CD4-positive, CD25-positive, alpha-beta regulatory T cell (primary cell): ENCODE measurements at places on chromosomes 5 and 9.

- no peak for DNase-seq
Observed at GRCh38 chr9:71911908-71912335, 483 bp downstream of the C9orf85 start.

- DNase-seq = no peak
Observed at GRCh38 chr9:95197692-95198271, 119.7 kb downstream of the FANCC start.

DNA sequence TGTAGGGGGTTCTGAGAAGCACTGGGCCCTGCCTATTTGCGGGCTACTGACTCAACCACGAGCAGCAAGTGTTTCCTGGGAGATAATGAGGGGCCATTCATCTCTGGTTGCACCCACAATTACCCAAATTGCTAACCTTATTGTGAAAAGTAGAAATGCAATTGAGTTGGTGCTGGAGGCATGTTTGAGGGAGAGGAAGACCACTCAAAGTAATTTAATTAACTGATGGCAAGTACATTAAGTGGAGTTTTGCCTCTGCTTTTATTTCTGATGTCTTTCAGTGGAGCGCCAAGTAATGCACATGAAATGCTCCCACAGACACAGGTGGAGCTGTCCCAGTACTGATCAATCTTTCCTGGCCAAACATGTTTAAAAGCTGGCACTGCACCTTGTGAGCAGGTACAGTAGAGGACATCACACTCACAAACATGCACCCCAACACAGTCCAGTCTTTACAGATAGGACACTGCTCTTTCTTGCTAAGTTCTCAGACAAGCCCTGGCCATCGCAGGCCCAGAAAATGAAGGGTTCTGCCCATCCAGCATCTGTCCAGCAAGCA is 195.4 kb downstream of the HSPA4 start:
- no peak for DNase-seq

DNA sequence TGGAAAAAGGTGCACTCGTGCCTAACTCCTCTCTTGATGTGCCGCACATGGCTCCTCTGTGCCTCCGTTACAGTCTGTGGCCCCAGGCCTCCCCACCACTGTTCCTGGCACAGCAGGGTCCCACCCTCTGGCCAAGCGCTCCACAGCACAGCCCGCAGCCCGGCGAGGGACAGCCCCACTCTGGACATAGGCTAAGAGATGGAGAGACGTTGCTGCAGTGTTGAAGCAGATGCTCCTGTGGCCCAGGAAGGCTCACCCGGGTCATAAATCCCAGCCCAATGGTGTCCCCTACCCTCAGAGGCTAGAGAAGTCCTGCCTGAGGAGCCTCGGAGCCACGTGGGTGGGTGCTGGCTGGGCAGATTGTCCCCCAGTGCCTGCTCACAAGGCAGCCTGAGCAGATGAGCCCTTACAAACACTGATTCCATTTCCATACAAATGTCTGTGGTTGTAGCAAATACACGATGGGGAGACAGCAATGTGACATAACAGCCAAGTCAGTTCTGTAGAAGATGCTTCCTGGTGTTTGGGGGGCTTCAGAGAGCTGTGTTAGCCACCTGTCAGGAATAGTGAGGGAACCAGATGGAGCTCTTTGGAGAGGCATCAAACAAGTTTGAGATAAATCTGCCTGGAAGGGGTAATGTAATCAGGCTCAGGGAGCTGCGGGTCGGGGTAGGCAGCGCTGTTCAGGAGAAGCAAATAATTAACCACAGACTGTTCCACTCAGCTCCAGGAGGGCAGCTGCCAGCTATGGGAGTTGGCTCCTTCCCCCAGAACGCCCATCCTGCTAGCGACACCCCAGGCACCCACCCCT is 41.7 kb downstream of the C5orf15 start:
- DNase-seq = no peak

GRCh38 chr9:121608168-121608853 is 43.1 kb upstream of the DAB2IP start:
- no peak for DNase-seq

- no peak for DNase-seq
Observed at GRCh38 chr5:135238622-135239452, 160.2 kb downstream of the MACROH2A1 start.

GRCh38 chr5:167671176-167671575 is 620.3 kb upstream of the WWC1 start:
- DNase-seq = no peak

DNA sequence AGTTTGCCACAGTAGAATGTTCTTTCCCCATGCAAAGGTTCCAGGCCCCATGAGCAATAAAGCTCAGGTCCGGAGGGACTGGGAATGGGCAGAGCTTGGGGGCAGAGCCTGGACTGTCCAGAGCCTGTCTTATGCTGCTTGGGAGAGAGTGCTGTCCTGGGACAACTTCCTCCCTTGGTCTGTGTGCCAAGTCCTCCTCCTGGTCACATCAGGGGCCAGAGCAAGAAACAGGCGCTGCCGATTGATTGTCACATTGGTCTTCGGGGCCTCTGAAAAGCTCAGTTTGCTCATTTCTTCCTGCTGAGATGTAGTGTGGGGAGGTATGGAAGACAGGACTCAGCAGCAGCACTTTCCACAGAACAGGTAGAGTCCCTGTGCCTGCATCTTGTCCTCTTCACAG is 54.0 kb upstream of the FCN1 start:
- DNase-seq = no peak

GRCh38 chr9:33229359-33230114 is 10.4 kb upstream of the SPINK4 start:
- DNase-seq = no peak
